ENCODE measurements at places on chromosomes 1 and 21. TPM values are rescaled to one million over a fixed set of nuclear protein-coding genes. Genes with fewer than 3 reads are reported as not detected.

RGS8 gene
- total RNA-seq: not detected

CFAP45 gene
- total RNA-seq: not detected

TSACC gene
- 2.1 TPM for total RNA-seq

C1orf53 gene
- not detected for total RNA-seq

TRIM17 gene
- 0.52 TPM for total RNA-seq

TMEM54 gene
- 5.2 TPM for total RNA-seq

ZNF362 gene
- total RNA-seq: 7.3 TPM

PPP1R12B gene
- total RNA-seq: 73.6 TPM

PGD gene
- total RNA-seq: 59.5 TPM

GBP6 gene
- total RNA-seq: not detected

LRRC3 gene
- total RNA-seq: 0.52 TPM

KCNJ9 gene
- not detected for total RNA-seq

FCER1A gene
- total RNA-seq: 0.52 TPM

KRTAP6-2 gene
- not detected for total RNA-seq

CD52 gene
- not detected for total RNA-seq

FAAH gene
- total RNA-seq: 13.6 TPM

FCRL2 gene
- total RNA-seq: not detected

HRNR gene
- total RNA-seq: not detected

LRIG2 gene
- total RNA-seq: 24.0 TPM

IFNGR2 gene
- 43.8 TPM for total RNA-seq

KDF1 gene
- total RNA-seq: not detected

RHBDL2 gene
- 0.52 TPM for total RNA-seq

SLC44A3 gene
- total RNA-seq: 2.6 TPM

SETDB1 gene
- 47.5 TPM for total RNA-seq

UBASH3A gene
- under 0.01 TPM for total RNA-seq

PLPPR4 gene
- 7.3 TPM for total RNA-seq

FMO3 gene
- not detected for total RNA-seq

LAD1 gene
- total RNA-seq: 3.1 TPM

LRRIQ3 gene
- 1.0 TPM for total RNA-seq

PIGK gene
- total RNA-seq: 17.7 TPM

FCER1G gene
- 16.2 TPM for total RNA-seq

ZZZ3 gene
- total RNA-seq: 82.5 TPM

LORICRIN gene
- total RNA-seq: not detected

PCSK9 gene
- 3.1 TPM for total RNA-seq

LCE3E gene
- total RNA-seq: not detected

CTBS gene
- 2.6 TPM for total RNA-seq

CELA2B gene
- 1.6 TPM for total RNA-seq

C8B gene
- total RNA-seq: not detected

GBP4 gene
- total RNA-seq: 3.7 TPM

VWA5B1 gene
- total RNA-seq: 0.52 TPM

PLD5 gene
- total RNA-seq: 0.52 TPM

PDC gene
- not detected for total RNA-seq

ELAPOR1 gene
- under 0.01 TPM for total RNA-seq

PRR9 gene
- not detected for total RNA-seq

DIO1 gene
- total RNA-seq: not detected

SH2D1B gene
- 0.52 TPM for total RNA-seq

CFHR3 gene
- total RNA-seq: 1.0 TPM

CAMK2N1 gene
- 0.52 TPM for total RNA-seq

DCDC2B gene
- not detected for total RNA-seq

RNU1-3 gene
- total RNA-seq: under 0.01 TPM

SFN gene
- total RNA-seq: not detected

PPFIA4 gene
- total RNA-seq: 15.7 TPM

NR5A2 gene
- 4.2 TPM for total RNA-seq

C1orf185 gene
- not detected for total RNA-seq

MSH4 gene
- 1.0 TPM for total RNA-seq

All from skeletal muscle tissue (tissue), 5 donors.